ENCODE measurements at places on chromosomes 16 and 17.

DNA sequence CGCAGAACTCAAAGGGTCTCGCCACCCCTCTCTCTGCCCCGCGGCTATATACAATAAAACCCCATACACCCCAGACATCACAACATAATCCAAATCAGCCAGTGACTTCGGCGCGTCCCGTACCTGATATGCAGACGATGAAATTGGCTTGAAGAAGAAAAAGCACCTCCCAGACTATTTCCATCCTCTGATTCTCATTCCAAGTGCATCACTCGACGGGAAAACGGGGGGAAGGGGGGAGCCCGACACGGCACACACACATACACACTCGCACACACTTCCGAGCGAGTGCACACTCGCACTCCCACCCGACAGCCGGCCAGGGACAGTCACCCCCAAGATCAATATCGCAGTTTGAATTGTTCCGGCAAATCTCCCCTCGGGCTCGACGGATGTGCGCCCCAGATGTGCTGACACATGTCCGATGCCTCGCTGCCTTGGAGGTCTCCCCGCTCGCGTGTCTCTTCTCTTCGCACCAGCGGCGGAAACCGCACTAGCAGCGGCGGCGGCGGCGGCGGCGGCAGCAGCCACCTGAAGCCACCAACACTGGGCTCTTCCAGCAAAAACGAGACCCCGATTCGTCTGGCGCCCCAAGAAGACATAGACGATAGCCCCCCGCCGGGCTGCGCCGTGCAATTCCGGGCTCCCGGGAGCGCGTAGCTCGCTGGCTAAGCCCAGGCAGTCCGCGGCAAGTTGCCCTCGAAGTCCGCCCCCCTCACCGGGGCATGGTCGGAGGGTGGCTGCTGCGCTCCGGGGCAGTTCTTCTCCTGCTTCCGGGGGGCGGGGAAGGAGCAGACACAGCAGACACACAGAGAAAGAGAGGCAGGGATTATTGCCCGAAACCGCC is 688 bp downstream of the CA10 start:
- DNase-seq: peak; percentile 70

DNA sequence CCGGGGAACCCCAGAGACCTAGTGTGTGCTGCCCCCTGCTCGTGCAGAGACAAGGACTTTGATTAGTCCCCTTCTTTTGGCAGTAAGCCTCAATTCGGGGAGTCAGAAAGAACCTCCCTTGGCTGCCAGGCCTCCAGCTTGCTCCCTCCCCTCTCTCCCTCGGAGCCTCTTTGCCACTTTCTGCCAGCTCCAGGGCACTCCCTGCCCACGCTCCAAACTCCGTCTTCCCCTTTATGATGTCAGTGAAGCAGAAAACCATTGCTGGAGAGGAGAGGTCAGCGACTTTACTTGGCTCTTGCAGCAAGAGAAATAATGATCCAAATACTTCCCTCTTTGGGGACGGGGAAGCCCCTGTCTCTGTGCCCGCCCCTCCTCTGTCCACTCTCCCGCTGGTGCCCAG is 28.1 kb downstream of the TTYH2 start:
- peak; percentile 76 for DNase-seq

GRCh38 chr16:19783363-19784182 is 65.5 kb downstream of the IQCK start:
- DNase-seq: peak; percentile 67

- no peak for DNase-seq
Measured at GRCh38 chr17:75241502-75241901, 19.9 kb downstream of the GGA3 start.

- DNase-seq: peak; percentile 46
Measured at GRCh38 chr16:19655242-19655777, 62.7 kb downstream of the KNOP1 start.

- DNase-seq: no peak
Measured at GRCh38 chr17:50947782-50948543, 81.8 kb upstream of the TOB1 start.

DNA sequence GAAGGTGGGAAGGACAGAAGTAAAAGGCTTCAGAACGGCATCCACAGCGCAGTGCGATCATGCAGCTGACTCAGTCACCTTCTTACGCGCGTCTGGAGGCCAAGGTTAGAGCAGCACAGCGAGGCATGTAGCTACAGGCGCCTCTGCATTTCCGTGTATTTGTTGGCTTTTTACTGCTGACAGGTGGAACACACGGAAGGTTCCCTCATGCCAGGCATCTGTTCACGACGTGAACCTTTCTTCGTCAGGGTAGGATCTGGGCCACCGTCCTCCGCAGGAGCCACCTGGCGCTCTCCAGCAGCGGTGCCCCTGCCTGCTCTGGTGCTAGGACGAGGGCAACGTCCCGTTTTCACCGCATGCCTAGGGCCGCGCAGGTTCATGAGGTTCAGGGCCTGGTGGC is 15.3 kb downstream of the TMEM204 start:
- DNase-seq: no peak

DNA sequence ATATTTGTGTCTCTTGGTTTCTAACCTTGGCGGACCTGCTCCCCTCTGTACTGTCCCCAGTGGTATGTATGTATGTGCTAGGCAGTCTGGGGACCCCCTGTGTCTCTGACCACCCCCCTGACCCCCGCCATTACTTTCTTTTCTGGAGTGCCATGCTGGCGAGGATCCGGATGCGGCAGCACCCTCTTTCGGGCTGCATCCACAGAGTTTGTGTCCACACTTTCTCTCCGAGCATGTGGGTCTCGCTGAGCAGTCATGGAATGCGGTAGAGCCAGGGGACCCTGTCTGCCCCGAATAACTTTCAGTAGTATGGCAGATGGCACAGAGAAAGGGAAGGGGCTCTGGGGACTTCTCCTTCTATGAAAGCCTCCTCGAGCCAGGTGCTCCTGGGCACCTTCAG is 17.0 kb downstream of the KCTD2 start:
- DNase-seq: no peak

- no peak for DNase-seq
Measured at GRCh38 chr17:65297916-65298315, 160.7 kb downstream of the RGS9 start.

- no peak for DNase-seq
Measured at GRCh38 chr17:40559954-40560591, 5.2 kb downstream of the CCR7 start.

DNA sequence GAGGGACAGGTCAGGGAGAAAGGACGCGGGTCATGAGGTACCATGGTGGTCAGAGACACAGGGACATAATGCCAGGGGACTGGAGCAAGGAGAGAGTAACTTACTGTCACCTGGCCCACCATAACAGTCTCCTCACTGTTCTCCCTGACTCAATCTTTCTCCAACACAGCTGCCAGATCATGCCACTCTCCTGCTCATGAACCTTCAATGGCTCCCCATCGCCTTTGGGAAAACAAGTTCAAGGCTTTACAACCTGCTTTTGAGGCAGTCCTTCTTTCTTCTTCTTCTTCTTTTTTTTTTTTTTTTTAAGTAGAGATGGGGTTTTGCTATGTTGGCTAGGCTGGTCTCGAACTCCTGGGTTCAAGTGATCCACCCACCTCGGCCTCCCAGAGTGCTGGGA is 22.9 kb downstream of the CNGB1 start:
- DNase-seq: no peak

DNA sequence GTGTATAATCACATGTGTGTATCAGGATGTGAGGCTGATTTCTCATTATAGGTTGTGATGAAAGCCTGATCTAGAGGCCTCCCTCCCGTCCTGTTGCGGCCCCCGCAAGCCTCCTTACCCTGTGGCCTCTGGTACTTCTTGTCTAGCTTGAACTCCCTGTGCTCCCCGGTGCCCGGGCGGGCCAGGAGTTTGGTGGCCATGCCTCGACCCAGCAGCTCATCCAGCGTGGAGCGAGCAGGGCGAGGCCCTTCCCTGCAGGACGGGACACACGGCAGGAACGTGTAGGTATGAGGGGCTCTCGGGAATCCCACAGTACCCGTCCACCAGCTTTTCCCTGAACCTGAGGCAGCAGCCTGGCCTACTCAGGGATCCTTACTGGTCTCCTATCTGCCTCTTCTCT is 14.9 kb downstream of the FBF1 start:
- no peak for DNase-seq

DNA sequence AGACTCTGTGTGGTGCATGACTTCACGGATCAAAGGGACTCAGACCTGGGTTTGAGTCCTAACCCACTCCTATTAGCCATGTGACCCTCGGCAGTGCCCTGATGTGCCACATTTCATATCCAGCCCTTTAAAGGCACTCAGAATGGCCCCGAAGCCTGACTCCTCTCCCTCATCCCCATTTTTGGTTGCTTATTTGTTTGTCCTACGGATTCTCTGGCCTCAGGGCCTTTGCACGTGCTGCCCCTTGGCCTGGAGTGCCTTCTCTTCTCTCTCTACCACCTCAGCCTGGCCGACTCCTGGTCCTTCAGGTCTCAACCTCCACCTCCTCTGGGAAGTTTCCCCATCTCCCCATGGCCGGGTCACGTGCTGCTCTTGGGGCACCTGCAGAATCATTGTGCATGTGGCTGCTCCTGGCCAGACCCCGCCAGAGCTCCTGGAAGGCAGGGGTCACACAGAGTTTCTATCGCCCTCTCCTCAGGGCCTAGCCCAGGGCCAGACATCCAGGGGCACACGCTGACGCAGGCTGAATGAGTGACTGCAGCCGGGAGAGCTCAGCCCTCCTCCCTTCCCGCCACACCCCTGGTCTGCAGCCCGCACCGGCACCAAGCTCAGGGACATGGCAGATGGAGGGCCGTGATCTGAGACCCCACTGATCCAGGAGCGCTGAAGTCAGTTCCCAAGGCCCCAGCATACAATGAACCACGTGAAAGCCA is 22.0 kb upstream of the CIBAR2 start:
- no peak for DNase-seq

GRCh38 chr17:78790552-78790951 is 8.5 kb upstream of the CYTH1 start:
- no peak for DNase-seq

DNA sequence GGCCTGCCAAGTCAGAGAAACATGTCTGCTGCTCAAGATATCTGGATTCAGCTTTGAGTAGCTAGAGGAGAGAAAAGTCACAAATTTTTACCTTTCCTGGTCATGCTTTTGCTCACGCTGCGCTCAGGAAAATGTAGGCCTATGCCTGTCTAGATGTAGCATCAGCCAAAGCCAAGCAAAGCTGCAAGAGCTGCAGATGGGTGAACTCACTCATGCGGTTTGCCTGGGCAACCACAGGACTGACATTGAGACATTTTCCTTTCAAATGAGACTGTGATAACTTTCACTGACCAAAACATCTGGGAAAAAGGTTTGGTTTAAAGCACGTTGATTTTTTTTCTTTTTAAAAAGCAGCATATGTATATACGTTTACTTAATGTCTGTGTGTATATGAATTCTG is 34.0 kb upstream of the NAGLU start:
- no peak for DNase-seq

DNA sequence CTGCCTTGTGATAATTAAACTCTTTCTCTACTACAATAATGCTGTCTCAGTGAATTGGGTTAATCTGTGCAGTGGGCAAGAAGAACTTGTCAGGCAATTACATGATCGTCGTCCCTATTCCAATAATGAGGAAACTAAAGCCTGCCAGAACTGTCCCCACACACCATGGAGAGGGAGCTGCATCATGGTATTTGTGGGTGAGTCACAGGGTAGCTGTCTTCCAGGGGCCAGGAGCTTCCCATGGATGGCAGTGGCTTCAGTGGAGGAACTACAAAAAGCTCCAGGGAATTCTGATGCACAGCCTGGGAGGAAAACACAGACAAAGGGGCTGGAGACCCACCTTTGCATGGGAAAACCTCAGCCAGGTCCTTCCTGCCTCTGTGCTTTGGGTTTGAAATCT is 83.3 kb upstream of the C16orf82 start:
- no peak for DNase-seq

GRCh38 chr16:89150981-89151380 is 20.6 kb upstream of the CDH15 start:
- no peak for DNase-seq

DNA sequence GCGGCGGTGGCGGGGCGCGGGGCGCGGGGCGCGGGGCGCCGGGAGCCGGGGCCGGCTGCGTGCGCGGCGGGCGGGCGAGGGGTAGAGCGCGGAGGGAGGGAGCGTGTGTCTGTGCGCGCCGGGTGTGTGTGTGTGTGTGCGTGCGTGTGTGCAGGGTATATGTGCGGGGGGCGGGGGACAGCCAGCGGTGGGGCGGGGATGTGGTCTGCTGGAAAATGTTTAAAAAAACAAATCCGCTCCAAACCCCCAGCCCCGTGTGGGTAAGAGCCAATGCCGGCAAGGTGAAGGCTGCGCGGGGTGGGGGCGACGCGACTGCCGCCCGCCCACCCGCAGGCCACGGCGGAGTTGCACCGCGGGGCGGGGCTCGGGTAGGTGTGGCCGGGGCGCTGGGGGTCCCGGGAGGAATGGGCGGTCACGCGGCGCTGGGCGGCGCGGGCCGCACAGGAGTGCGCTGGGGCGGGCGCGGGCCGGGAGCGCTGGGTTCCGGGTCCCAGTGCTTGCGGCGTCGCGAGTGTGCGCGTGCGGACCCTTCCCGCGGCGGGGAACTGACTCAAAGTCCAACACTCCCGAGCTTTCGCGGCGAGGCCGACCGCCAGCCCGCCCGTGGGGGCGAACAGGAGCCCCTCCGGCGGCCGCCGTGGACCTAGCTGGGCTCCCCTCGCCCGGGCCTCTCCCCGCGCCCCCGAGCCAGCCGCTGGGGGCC is at the start of gene CYGB:
TSS of gene CYGB (minus strand) at position 132 of the 703 bp plus-strand sequence. CDS start 167 bp downstream, outside the sequence.
- DNase-seq: no peak

GRCh38 chr16:77581706-77582105 is 140.6 kb upstream of the NUDT7 start:
- DNase-seq: no peak

GRCh38 chr16:10033556-10033955 is 148.7 kb downstream of the GRIN2A start:
- DNase-seq: no peak

- no peak for DNase-seq
Measured at GRCh38 chr17:81034168-81034777, 678 bp upstream of the BAIAP2 start.

GRCh38 chr17:45081047-45081703 is 20.1 kb downstream of the NMT1 start:
- no peak for DNase-seq

DNA sequence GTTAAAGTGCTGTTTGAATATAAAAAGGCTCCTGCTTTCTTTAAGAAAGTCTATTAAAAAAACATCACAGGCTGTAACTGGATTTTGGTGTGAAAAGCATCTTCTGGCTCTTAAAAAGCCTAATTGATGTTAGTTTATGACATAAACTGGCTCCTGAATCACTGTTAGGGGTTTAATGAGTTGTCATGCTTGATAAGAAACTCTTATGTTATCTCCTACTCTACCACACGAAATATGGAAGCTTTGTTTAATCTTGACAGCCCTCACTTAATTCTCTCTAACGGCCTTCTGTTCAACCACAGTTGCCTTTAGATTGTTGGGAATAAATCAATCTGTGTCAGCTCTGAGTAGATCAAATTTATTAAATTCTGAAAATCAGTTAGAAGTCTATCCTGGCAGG is 51.5 kb downstream of the CPPED1 start:
- no peak for DNase-seq

GRCh38 chr16:66928702-66929388 is 3.5 kb upstream of the RRAD start:
- no peak for DNase-seq

GRCh38 chr17:34071886-34072420 is 183.1 kb upstream of the CCL2 start:
- DNase-seq: no peak
